ENCODE measurements at places on chromosomes 6 and 20. TPM values are rescaled to one million over a fixed set of nuclear protein-coding genes. Genes with fewer than 3 reads are reported as not detected.

CLIC5 gene
- not detected for total RNA-seq

GRCh38 chr6:119200512-119201175, 122.2 kb upstream of the FAM184A start:
- no peak for DNase-seq

ZNFX1 gene
- 6.9 TPM for total RNA-seq

- DNase-seq, result no peak
Measured at GRCh38 chr6:133309579-133309978, 68.4 kb downstream of the EYA4 start.

GRCh38 chr6:75386050-75386770, 101.6 kb upstream of the TMEM30A start:
- no peak for DNase-seq

DNA sequence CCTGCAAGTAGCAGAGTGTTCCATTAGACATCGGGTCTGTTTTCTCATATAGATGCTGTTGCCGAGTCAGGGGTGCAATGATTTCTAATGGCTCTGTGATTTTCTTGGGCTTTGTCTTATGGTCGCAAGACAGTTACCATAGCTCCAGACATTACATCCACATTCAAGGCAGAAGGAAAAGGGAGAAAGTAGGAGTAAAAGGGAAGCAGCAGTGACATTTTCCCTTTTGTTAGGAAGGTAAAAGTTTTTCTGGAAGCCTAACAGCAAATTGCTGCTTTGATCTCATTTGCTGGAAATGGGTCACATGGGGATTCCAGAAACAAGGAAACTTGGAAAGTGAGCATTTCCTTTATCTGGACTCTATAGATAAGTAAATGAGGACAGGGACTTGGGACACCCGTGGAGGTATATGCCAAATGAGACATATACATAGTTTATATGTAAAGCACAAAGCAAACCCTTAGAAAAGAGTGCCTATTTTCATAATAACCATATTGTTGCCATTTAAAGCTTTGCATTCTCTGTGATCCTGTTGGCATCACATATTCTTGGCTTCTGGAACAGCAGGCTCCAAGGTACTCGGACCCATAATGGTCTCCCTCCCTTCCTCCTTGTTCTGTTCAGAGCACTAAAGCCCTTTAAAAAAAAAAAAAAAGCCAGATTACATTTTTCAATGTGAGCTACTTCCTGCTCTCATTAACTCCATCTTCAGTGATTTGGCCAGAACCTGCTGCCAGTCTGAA, at the start of gene C20orf202:
C20orf202 (plus strand) TSS at position 693 of the 743 bp plus-strand sequence. CDS start 132 bp downstream, outside the sequence.
- DNase-seq, result no peak

NTSR1 gene
- 0.12 TPM for total RNA-seq

DNA sequence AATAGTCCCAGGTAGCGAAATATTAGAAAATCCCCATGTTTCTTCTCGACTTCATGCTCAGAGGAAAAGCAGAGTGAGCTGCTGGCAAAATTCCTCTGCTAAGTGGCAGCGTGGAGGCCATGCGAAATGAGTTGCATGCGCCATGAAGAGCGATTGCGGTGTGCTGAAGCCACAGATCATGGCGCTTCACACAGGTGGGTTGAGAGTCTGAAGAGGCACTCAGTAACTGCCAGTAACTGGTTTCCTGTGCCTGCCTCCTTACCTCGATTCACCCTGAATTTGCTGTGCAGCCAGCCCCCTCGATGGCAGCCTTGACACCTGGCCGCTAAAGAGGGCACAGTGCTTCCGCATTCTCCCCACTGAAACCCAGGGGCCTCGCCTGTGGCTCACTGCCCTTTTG, 301.5 kb downstream of the NRN1 start:
- no peak for DNase-seq

MICAL1 gene
- 123 TPM for total RNA-seq

KCNK5 gene
- total RNA-seq, result 5.7 TPM

GRCh38 chr6:31877651-31878161, 1.1 kb downstream of the SLC44A4 start:
- no peak for DNase-seq

DNA sequence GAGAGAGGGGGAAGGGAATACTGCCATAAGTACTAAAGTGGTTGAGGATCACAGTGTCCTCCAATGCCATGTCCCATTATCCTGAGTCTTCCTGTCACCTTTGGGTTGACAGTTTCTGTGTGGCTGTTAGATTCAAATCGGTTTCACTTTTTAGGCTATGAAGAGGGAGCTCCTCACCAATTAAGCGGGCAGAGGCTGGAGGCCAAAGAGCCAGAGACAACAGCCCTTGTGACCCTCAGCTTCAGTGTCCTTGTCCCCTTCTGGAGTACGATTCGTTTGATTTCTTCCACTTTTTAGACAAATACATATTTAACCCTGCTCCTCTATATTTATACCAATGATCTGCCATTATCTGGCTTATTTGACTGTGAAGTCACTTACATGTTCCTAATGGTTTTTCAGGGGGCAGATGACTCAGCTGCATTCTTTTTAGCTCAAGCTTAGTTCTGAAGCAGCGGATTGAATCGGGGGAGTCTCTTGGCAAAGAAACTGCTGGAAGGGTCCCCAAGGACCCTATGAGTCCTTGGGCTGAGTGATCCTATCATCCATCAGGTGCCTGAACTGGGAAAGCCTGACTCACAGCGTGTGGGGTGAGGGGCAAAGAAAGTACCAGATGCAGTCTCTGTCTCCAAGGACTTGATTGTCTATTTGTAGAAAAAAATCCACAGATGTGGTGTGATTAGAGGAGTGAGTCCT, 18.2 kb downstream of the FERMT1 start:
- no peak for DNase-seq

GRCh38 chr6:145844933-145845540, 30.4 kb upstream of the FBXO30 start:
- no peak for DNase-seq

GRCh38 chr20:25273046-25273445, 25.2 kb downstream of the PYGB start:
- no peak for DNase-seq

SDC4 gene
- 19.3 TPM for total RNA-seq

BTN1A1 gene
- not detected for total RNA-seq

MUC21 gene
- not detected for total RNA-seq

GRCh38 chr6:168624948-168625347, 184.0 kb downstream of the SMOC2 start:
- DNase-seq, result no peak

DNA sequence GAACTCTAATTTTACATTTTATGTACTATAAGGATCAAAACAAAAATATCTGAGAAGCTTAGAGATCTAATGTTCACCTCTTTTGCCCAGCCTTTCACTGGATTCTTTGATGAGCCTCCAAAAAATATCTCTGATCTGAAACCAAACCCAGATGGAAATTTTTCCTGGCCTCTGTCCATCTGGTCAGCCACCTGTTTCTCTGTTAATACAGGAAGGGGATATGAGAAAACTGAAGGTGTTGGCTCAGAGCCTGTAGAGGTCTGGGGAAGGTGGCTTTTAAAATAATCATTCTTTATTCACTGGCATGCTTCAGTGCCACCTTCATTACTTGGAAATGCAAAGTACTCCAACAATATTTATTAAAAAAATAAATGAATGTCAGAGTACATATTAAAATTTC, 8.5 kb upstream of the MCM3 start:
- DNase-seq, result no peak

DNA sequence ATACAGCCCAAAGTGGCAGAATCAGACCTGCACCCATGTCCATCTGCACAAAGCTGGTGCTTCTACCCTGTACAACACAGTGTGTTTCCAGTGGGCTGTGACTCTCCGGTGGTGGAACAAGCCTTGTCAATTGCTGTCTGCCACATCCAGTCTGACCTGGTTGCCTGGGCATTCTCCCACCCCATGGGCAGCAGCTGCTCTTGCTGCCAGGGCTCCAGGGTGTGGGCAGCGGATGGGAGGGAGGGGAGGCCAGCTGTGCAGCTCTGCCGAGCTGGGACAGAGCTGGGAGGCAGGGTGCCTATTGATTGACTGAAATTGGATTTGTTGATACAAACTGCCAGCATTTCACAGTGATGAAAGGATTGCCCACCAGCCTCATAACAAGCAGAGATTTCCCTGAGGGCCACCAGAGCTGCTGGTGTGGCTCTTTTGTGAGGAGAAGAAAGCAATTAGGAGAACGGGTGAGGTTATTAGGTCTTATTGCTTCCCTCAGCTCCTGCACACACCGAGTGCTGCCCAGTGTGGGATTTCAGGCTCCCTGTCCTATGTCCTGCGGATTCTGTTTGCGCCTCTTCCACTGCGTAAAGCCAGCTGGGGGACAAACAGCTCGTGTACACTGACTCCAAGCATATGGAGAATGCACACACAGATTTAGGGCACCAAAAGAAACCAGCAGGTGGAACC, 150.8 kb downstream of the NRN1 start:
- DNase-seq, result peak; percentile 31

DNA sequence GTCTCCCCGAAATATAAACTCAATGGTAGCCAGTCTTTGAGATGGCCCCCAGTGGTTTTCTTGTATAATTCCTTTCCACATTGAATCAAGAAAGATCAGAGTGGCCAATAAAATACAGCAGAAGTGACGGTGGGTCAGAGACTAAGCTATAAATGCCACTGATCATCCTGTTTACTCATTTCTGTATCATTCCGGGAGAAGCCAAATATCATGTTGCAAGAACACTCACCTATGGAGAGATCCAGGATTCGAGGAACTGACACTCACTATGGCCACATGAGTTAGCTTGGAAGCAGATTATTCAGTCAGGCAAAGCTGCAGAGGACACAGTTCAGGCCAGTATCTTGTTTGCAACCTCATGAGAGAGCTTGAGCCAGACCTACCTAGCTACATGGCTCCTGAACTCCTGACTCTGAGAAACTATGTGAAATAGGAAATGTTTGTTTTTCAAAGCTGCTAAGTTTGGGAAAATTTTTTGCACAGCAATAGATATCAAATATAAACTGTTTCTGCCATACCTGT, 132.4 kb upstream of the ADGRF1 start:
- DNase-seq, result no peak

DNA sequence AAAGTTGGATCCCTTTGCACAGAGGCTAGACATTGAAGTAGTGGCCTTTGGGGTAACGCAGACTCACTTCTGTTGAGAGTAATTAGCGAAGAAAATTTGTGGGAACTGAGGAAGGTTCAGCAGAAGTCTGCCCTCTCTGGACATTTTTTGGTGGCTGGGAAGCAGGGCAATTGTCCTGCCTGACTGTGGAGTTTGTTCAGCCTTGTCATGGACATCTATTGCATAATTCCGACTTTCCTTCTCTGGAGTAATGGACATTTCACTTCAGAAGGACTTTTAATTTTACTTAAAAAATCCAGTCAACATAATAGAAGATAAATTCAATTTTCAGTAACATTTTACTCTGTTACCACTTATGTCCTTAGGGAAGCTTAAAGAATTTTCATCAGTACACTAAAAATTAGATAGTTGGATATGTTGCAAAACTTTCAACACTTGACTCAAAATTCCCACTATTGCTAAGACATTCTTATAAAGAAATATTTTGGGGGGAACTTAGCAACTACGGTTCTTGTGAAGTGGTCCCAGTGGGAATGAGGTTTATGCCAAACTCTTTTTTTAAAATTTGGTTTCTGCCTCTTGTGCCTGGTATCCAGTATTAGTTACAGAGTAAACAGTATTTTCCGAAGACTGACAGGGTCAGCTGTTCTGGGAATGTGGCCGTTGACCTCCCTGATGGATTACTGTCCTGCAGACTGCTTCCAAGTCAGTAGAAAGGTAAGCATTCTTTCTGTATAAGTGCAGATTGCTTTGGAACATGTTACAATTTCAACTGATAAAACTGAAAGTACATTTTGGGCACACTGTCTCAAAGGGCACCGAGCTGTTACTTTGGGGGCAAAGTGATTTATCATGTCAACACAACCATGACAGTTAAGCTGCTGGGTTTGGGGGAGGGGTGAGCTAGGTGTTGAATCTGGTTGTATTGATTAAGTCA, 100.6 kb upstream of the MLIP start:
- DNase-seq, result no peak

DNA sequence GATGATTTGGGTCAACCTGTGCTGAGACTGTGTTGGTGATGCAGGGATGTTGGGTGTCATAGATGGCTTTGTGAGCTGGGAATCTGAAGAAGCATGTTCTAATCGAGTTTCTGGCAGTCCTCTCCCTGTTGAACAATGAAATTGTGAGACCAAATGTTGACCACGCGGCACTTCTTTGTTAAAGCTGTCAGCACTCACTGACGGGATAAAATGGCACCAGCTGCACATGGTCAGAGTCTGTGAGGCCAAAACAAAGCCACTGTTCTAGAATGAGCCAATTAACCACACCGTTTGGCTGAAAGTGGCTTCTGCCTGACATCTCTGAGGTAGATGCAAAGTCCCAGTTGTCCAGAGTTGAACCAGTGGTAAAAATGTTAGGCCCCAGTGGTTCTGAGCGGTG, 562.2 kb downstream of the KIF16B start:
- peak; percentile 18 for DNase-seq

TRIM15 gene
- not detected for total RNA-seq

DNA sequence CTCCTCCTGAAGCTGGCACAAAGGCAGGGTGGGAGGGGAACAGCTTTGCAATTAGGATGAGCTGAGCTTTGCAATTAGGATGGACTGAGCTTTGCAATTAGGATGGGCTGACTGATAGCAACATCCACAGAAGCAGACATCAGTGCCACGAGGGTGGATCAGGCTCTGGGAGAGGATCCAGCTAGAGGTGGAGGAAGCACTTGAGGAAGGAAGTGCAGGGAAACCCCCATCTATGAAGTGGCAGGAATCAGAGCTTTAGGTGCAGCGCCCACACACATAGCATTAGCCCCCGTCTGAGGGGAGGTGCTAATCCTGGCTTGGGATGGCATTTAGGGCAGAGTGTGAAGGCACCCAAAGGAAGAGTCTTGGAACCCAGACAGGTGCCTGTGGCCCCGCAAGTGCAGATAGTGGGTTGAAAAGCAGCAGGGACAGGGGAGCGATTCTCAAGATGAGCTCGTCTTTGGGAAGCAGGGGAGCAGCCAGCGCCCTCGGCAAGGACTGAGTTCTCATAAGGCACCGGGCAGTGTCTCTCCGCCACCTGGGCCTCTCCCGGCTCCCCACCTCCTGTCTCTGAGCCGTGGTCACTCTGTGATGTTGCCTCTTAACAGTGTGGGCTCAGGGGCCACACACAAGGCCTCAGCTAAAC, 12.0 kb upstream of the THBS2 start:
- no peak for DNase-seq

ZSCAN26 gene
- total RNA-seq, result 40.5 TPM

DNA sequence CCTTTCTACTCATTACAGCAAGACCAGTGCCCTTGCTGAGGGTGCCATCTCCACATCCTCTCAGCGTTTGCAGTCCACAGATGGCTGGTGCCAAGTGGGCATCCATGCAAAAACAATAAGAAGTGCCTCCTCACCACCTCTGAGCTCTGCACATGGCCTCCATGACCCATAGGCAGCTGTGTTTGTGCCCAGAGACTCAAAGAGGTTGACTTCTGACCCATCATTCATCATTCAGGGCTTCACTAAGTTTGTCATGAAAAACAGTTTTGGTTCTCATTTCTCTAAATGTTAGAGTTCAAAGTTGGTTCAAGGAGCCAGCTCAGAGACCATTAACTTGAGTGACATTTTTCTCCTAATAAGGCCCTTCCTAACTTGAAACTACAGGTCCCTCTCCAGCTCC, 512.6 kb upstream of the MAP3K7 start:
- DNase-seq, result no peak
